ENCODE measurements at places on chromosomes 2 and 18.

DNA sequence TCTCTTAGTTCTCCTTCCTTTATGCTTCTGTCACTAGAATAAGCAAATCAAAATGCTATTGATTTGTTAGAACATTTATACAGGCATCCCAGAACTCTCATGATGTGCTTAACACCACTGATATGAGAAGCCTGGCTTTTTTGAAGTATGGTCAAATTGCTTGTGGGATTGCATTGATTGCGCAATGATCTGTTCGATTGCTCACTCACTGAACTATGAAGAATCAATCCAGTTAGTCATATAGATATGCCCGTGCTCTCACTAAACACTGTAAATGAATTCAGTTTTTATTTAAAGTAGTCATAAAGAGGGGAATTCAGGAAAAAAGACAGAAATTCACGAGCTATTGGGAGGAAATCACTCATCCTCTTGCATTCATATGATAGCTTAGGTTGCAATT is 1237.8 kb downstream of the SUCLG1 start:
- peak; percentile 24 for DNase-seq

DNA sequence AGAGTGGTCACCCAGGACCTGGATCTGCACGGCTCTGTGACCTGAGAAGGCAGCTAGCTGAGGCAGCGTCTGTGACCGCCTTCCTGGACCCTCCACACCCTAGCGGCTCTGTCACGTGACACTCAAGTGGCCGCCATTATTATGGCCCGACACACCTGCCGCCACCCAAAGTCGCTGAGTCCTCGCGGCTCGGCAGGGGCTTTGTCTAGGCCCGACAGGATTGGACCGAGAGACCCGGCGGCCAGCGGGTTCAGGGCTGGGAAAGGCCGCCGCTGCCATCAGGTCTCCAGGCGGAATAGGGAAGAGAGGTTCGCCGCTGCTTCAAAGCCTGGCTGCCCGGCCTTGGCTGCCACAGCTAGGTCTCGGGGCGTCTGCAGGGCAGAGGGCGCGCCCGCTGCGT is 1162.5 kb upstream of the LRRTM1 start:
- no peak for DNase-seq

GRCh38 chr18:63157293-63158011 is 162.1 kb downstream of the BCL2 start:
- DNase-seq = no peak

- peak; percentile 89 for DNase-seq
Observed at GRCh38 chr2:191656391-191656790, 21.5 kb upstream of the NABP1 start.

GRCh38 chr18:56565046-56565445 is 73.3 kb downstream of the TXNL1 start:
- DNase-seq = no peak

- no peak for DNase-seq
Observed at GRCh38 chr2:160484859-160485520, 8.6 kb downstream of the RBMS1 start.

DNA sequence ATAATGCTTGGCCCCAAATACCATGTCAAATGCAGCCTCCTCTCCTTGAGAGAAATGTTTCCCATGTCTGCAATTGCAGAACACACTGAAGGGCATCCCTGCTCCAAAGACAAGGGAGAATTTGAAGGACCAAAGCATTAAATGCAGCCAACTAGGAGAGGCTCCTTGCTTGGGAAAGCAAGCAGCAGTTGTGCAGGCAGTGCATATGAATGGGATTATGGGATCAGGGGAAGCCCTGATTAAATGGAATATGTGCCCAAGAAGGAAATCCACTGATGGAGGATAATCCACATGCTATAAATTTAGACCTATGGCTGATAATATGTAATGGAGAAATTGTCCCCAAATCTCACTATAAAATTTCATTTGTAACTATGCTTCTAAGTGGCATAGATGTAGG is 116.1 kb downstream of the NCKAP5 start:
- no peak for DNase-seq

DNA sequence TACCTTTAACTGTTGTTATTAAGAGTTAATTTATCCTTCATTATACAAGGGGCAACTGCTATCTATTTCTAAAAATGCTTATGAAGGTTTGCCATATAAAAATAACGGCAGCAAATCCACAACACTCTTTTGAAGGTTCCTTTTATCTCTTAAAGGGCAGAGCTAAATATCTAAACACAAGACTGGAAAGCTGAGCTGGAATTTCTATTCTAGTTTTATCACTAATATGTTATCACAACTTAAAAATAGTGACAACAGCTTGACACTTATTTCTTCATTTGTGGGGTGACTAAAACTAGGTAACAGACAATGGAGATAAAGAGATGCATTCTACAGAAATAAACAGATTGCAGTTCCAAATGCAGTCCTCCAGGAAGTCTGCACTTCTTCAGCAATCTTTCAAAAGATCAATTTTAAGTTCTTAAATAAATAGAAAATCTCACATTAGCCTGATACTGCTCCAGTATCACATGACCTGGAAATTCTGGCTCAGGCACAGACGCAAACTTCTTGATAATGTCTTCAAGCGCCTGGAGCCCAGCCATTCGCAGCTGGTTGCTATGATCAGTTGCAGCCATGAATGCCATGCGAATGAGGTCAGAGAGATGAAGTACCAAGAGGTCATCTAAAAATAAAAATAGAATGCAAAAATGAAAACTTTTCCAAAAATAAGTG is 54.0 kb upstream of the STRN start:
- DNase-seq = peak; percentile 80

DNA sequence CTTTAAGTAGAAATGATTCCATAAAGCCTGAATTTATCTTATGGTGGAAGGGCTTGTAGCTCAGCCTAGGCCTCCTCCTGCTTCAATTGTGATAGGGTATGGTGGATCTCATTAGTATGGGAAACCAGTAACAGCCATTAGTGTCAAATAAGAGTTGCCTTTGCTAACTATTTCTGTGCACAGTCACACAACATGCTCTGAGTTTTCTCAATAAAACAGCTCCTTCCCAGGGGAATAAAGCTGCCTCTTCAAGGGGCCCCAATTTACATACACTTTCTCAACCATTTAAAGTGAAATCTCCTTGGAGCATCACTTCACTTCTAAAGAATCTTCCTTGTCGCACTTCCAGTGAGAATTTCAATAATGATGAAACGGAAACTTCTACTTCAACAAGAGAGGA is 53.4 kb downstream of the KLF7 start:
- DNase-seq = no peak

- no peak for DNase-seq
Observed at GRCh38 chr2:227506456-227506855, 34.5 kb downstream of the AGFG1 start.

DNA sequence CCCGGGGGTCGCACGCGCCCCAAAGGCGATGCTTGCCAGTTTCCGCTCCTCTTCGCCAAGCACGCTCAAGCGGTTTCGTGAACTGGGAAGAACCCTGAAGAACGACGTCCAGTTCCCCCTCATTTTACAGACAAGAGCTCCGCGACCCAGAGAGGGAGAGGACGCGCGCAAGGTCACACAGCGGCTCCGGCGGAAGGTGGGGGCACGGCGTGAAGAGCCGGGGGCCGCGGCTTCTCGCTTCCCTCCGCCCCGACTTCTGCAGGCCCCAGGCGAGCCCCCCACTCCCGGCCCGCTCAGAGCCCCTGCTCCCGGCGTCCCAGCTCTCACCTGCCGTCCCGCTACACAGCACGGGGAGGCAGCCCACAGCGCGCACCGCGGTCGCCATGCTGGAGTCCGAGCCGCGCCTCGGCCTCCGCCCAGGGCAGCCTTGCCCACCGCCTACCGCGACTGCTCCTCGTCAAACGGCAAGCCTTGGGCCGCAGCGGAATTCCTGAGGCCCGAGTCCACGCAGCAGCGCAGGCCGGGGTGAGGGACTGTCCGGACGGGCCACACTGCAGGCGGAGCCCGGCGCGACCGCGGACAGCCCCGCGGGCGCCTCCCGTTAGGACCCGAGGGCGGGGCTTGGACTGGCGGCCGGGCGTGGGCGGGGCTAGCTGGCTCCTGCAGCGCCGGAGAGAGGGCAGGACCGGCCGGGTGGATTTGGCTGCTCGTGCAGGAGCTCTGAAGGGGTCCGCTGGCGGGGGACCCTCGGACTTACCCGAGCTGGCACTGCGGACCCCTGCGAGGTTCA is at the start of gene MRPS5:
TSS of gene MRPS5 (minus strand) at position 402 of the 790 bp plus-strand sequence. CDS start at position 385, 17 bp downstream.
- peak; percentile 55 for DNase-seq

DNA sequence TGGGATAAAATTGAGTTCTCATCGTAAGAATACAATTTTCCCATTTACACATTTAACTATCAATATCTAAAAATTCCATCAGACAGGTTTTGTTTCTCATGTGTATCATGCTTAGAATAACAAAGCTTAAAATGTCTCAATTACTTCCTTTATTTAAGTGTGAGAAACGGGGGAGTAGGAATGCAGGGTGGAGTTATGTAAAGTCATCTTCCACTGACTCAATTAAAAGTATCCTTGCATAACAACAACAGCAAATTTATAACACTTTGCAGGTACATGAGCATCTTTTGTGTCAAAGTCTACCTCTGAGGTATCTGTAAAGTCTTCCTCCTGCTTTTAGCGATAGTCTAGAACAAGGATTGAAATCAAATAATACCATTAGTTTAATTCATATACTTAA is 327.1 kb downstream of the EPHA4 start:
- DNase-seq = no peak

DNA sequence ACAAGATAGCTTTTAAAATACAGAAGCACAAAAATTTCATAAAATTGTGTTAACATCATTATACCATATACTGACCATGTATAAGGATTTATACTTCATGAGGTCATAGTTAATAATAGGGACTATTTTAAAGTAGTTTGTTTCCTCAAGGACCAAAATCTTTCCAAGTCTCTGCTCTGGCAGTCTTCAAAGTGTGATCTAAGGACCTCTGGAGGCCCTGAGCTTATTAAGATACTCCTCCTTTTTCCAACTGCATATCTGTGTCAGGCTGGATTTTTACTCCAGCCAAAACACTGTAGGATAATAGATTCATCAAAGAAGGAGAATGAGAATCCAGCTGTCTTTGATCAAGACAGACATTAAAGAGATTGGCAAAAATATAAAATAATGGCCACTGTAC is 1.7 kb upstream of the SCYGR2 start:
- DNase-seq = no peak

GRCh38 chr2:179376881-179377280 is 112.2 kb upstream of the SESTD1 start:
- peak; percentile 45 for DNase-seq

DNA sequence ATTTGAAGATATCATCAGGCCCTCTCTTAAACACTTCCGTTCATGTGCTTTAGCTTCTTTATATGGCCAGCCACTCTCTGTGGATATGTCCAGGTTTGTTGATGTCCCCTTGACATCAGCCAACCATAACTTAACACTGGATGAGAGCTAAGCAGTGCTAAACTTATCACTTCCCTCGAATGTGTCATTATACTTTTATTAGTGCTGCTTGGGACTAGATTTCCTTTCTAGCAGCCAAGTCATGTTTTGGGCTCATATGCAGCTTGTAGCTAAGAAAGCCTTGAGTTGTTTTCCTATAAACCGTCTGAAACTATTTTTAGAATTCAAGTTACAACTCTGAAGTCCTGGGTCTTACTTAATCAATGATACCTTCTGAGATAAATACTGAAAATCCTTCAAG is 144.8 kb upstream of the TNP1 start:
- no peak for DNase-seq

DNA sequence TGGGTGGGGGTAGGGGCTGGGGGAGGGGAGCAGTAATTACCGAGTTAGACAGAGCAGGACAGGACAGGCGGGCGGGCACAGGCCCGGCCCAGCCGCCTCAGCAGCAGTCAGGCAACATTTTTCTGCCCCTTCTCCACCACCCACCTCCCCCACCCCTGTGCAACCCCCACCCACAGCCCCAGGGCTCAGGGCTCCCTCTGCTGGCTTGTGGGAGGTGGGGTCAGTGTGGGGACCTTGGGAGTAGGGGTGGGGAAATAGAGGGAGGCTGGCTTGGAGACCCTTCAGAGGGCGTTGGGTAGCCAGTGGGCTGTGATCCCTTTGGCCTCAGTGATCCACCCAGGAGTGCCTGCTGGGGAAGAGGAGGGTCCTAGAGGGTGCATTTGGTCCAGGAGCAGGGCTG is 6.4 kb downstream of the WNT6 start:
- DNase-seq = no peak

DNA sequence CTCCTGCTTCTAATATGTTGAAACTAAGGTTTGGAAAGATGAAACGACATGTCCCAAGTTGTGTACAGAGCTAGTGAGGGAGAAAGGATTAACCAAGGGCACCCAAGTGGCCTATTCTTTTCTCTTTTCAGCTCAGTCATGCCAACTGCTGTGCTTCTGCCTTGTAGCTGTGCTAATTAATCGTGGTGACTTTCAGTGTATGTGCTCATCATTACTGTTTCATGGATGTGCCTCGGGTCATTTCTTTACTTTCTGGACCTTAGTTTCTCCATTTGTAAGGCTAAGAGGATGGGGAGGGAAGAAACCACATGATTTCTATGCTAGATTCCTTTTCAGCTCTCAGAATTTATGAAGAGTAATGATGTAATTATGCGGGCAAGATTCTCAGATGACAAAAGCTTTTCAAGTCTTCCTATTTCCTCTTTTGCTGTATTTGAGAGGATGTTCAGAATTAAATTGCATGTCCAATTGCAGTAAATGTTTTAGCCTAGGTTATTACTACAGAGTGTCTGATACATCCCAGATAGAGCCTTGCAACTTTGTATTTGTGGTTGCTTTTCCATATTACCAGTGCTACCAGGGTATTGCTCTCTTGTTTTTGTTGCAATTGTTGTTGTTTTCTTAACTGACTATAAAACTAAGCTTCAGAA is 621.2 kb downstream of the CNTNAP5 start:
- no peak for DNase-seq

- DNase-seq = peak; percentile 80
Observed at GRCh38 chr2:223870840-223871611, 33.6 kb upstream of the AP1S3 start.

GRCh38 chr2:11950896-11951295 is 204.5 kb downstream of the LPIN1 start:
- no peak for DNase-seq

DNA sequence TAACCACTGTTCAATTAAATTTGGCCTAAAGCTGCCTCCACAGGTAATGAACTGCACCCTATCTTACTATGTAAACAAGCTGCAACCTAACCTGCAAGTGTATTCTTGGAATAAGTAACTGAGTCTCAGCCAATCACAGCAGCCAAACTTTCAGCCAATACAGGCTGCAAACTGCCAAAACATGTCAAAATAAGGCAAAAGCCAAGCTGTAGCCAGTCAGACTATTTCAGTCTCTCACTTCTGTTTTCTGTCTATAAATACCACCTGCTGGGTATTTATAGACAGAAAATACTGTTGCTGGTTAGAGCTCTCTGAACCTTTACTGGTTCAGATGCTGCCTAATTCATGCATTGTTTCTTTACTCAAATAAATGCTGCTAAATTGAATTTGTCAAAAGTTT is 14.3 kb downstream of the C2orf76 start:
- DNase-seq = no peak

GRCh38 chr18:65487569-65487968 is 263.2 kb upstream of the CDH7 start:
- no peak for DNase-seq

GRCh38 chr2:180604077-180604476 is 376.3 kb upstream of the UBE2E3 start:
- DNase-seq = no peak
